LoVo (cell line): ENCODE measurements at places on chromosomes 6 and 20.

GRCh38 chr6:99026135-99026534 lies 78.4 kb upstream of the FBXL4 start:
- DNase-seq = no peak

DNA sequence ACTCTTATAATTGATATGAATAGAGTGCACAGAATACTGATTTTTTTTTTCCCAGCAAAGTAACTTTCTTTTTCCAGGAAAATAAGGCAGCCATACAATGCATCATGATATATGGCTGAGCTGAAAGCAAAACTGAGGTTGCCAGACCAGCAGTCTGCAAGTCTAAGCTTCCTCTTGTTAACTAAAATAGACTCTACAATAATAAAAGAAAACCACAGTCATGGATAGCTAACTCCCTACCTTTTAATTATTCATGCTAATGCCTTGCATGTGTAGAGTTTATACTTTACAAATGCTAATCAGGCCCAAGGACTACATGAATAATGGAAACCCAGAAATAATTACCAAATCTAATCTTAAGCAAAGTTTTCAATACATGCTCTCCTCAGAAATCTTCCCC lies 47.4 kb downstream of the MAP7 start:
- no peak for DNase-seq

- DNase-seq = no peak
Observed at GRCh38 chr6:138175596-138175995, 13.9 kb downstream of the ARFGEF3 start.

DNA sequence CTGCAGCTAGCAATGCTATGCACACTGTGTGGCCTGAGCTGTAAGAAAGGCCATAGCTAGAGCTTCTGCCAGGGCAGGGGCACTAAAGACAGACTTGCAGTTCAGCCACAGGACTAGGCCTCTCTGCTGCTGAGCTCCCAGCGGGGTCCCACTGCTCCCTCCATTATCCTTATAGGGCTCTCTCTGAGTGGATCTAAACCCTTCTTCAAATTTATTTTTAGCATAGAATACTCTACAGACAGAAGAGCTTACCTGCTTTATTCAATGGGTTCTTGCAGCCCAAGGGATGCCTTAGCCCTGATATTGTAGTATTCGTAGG lies 100.9 kb upstream of the MLN start:
- DNase-seq = no peak

DNA sequence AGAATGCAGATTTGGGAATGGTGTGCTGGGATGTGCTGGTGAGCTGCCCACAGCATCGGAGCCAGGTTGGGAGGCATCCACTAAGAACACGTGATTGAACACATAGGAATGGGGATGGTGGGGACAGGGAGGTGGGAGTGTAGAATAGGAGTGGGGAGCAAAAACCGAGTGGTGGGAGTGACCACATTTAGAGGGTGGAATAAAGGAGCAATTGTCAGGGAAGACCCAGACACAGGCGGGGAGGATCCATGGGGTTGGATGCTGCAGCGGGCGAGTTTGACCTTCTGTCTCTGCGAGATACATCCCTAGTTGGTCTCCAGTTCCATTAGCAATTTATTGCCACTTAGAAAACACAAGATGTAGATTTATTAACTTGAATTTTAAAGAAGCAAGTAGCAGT lies 4.7 kb downstream of the NAA20 start:
- DNase-seq = no peak

- no peak for DNase-seq
Observed at GRCh38 chr20:61938839-61939690, 126.6 kb downstream of the TAF4 start.
